ENCODE measurements at places on chromosomes 5 and 9. TPM values are rescaled to one million over a fixed set of nuclear protein-coding genes. Genes with fewer than 3 reads are reported as not detected.

The CARD19 gene
- total RNA-seq: 14.3 TPM

The ADAMTS16 gene
- 3.7 TPM for total RNA-seq

The CNTNAP3B gene
- 35.9 TPM for total RNA-seq

The SHISAL2B gene
- not detected for total RNA-seq

The ARL10 gene
- 34.6 TPM for total RNA-seq

The CCNO gene
- not detected for total RNA-seq

The OMD gene
- 3.7 TPM for total RNA-seq

The BAAT gene
- total RNA-seq: under 0.01 TPM

The TMEM167A gene
- total RNA-seq: 172 TPM

The MACIR gene
- total RNA-seq: 58.7 TPM

The TMEM174 gene
- total RNA-seq: not detected

The FOXD4L3 gene
- not detected for total RNA-seq

The PKD2L2 gene
- total RNA-seq: not detected

The HRCT1 gene
- total RNA-seq: 0.82 TPM

The SAPCD2 gene
- total RNA-seq: 1.2 TPM

The OBP2B gene
- not detected for total RNA-seq

The RABEPK gene
- 25.7 TPM for total RNA-seq

The OTULINL gene
- 18.8 TPM for total RNA-seq

The FOXD4L5 gene
- total RNA-seq: under 0.01 TPM

The PRSS3 gene
- total RNA-seq: 1.2 TPM
